ENCODE measurements at places on chromosomes 6 and 20. TPM values are rescaled to one million over a fixed set of nuclear protein-coding genes. Genes with fewer than 3 reads are reported as not detected.

LAMP5 gene
- total RNA-seq = not detected

CRISP2 gene
- total RNA-seq = not detected

OPRM1 gene
- total RNA-seq = not detected

RNF39 gene
- total RNA-seq = not detected

MYLK2 gene
- 255 TPM for total RNA-seq

DEFB129 gene
- not detected for total RNA-seq

GTSF1L gene
- not detected for total RNA-seq

ME1 gene
- total RNA-seq = 36.8 TPM

SIRPG gene
- not detected for total RNA-seq

SEMG1 gene
- not detected for total RNA-seq

KAT14 gene
- total RNA-seq = 29.7 TPM

RTEL1 gene
- total RNA-seq = 7.9 TPM
